Mesothelial cell of epicardium (in vitro differentiated cells): ENCODE measurements at places on chromosomes 6 and 20. TPM values are rescaled to one million over a fixed set of nuclear protein-coding genes. Genes with fewer than 3 reads are reported as not detected.

GRCh38 chr20:45962031-45962755 is 9.8 kb downstream of the ZNF335 start:
- peak; percentile 11 for DNase-seq

DNA sequence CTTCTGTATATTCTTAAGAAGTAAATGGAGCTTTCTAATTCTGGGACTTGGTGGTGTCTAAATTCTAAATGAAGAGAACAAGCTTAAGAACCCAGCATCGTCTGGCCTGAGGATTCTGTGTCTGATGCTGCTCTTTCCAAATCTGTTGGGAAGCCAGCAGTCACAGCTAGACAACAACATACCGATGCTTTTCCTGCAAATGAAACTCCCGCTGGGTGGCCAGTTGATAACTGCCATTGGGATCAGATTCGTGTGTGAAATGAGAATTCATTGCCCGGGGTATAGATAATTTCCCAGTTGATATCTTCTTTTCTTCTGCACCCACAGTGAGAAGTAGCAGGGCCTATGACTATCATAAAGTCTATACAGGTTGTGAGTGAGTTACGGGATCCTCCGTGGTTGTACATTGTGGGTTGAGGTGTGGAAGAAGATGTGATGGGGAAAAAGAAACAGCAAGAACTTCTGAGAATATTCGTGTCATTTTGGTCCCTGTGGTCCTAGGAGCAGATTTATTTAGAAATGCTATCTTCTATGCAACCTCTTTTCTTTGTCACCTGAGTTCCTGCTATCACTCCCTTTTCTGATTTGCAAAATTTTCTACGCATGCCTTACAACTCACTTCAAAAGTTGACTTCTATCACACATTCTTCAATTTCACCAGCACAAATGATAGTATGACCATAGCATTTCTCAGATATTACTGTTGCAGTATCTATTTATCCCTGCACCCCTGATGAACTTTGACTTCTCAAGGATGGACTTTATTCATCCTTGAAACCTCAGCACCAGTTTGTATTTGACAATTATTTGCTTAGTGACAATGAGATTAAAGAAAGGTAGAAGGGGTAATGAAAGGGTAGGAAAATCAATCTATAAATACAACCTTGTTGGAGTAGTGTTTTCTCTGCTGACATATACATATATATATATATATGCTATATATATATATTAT is 10.4 kb downstream of the NOX3 start:
- DNase-seq, result no peak

GRCh38 chr6:71725126-71725470 is 161.3 kb upstream of the RIMS1 start:
- DNase-seq, result no peak

DNA sequence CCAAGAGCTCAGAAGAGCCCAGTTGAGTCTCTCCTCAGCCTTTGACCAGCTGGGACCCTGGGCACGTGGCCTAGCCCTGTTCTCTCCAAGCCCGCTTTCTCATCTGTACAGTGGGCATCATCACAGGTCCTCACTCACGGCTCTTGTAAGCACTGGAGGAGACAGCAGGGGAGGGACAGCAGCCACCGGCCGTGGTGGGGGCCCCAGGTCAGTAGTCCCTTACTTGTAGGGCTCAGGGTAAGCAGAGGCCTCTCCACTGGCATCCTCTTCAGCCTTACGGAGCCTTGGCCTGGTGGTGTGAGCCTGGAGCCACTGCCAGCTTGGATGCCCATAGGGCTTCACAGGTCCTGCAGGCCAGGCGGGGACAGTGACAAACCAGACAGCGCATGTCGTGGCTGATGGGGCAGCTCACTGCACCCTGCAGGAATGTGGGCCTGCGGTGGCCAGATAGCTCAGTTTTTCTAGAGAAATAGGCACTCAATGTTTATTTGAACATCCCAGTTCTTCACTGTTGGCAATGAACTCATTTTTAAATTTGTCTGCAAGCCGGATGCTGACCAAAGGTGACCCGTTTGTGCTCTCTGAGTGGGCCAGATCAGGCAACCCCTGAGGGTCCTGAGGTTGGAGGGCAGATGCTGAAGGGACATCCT is 65.1 kb downstream of the ADNP start:
- DNase-seq, result no peak

- DNase-seq, result no peak
These were observed 102.0 kb downstream of the SMLR1 start for GRCh38 chr6:130929036-130929678.

DNA sequence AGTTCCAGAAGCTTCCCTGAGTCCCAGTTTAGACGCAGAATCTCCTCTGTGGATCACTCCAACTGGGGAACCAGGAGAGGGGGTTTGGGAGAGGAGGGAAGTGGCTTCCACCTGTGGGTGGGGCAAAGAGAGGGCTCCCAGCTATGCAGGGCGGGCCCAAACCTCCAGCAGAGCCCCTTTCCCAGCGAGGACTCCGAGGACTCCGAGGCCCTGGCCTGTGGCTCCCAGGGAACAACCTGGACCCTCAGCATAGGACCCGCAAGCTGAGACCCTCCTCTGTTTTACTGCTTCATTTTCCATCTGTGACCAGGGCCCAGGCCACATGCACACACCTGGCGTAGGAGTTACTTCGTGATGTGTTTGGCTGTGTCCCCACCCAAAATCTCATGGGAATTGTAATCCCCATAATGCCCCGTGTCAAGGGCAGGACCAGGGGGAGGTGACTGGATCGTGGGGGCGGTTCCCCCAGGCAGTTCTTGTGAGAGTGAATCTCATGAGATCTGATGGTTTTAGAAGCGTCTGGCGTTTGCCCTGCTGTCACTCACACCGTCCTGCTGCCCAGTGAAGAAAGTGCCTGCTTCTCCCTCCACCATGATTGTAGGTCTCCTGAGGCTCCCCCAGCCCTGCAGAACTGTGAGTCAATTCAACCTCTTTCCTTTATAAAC is 27.9 kb downstream of the NTSR1 start:
- no peak for DNase-seq

DNA sequence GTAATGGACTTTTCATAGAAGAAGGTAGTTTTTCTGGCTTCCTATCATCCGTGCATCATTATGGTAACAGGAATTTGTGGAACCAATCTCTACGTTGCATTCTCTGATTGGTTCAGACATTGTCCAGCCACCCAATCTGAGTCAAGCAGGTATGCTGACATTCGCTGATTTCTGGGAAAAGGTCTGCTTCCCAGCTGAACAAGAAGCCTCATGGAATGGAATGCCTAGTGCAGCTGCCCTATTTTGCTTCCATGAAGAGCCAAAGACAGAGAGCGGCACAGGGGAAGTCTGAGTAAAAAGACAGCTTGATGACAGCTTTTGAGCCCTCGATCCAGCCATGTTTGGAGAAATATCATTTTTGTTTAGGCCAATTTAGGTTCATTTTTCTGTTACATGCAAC is 38.5 kb upstream of the TXLNB start:
- no peak for DNase-seq

DNA sequence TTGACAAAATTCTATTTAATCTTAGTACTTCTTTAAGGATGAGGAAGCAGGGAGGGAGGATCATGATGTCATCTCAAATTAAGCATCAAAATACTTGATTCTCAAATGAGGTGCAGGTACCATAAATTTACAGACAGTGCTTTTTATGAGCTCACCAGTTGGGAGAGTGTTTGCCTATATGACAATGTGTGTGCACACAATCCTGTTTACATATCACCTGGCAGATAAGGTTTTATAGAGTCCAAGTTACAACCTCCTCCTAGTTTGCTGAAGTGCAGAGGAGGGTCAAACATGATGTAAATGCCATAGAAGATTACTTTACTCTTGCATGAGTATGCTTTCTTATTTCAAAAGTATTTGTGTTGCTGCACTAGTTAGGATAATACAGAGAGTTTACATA is 6.4 kb downstream of the ATXN1 start:
- no peak for DNase-seq

DNA sequence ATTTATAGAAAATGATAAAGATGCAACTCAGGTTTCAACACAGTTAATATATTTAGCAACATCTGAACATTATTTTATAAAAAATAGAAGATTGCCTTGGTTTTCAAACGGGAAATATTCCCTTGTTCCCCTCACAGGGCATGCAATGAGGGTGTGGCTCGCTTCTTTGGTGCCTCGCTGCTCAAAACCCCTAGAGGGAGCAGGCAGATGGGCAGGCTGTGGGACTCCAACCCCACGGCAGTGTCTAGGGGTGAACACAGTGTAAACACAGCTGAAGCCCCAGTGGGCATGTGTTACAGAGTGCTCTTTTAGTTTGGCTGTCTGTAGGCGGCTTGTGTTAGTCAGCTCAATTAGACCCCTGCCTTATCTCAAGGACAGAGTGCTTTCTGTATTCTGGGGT is 560.8 kb upstream of the IMPG1 start:
- no peak for DNase-seq

GRCh38 chr6:14975471-14975817 is 270.4 kb upstream of the JARID2 start:
- no peak for DNase-seq

GRCh38 chr20:53343448-53343847 is 250.2 kb downstream of the ZNF217 start:
- no peak for DNase-seq

GRCh38 chr20:32277361-32278198 is at the start of gene KIF3B:
KIF3B (plus strand) TSS chr20:32277651; CDS start chr20:32309778, 32,127 bp downstream.
- peak; percentile 71 for DNase-seq

DNA sequence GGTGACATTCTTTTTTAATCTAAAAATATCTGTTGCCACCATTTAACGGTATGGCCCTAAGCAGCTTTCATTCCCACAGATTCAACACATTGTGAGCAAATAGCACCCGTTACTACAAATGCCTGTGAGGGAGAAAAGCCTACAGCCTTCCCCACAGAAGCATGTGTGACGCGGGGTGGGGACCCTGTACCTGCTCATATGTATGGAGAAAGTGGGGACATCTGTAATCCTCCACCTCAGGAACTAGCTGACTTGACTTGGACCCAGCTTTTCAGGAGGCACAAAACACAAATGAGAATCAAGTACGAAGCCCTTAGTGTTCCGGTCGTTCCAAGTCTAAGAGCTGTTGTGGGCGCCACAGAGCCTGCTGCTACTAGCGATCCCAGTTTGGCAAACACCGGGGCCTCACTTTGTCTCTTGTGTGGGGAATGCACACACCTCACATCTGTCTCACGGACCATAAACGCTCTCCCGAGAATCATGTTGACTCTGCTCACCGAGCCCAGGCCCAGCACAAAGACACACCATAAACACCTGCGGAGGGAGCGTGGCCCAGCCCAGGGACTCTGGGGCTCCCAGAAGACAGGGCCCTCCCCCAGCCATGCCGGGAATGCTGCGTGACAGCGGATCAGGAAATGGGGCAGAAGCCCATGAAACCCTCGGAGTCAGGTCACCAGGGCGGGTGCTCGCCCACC is 21.6 kb downstream of the DLL1 start:
- DNase-seq, result no peak

DNA sequence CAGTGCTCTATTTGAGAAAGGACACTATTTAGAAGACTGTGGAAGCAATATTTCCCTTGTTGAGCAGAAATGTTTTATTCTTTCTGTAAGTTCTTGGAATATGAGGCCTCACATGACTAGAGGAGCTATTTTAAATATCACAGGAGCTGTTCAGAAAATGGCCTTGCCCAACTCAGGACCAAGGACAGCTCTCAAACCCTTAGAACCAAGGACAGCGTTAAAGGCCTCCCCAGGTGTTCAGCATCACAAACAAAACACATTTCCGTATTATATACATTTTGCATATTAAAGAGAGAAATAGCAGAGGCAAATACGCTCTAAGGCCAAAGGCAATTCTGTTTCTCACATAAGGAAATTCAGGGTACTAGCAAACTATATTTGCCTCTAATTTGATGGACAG is 631.4 kb downstream of the CDH26 start:
- no peak for DNase-seq

GRCh38 chr6:103119056-103119455 is 1725.5 kb downstream of the GRIK2 start:
- DNase-seq, result no peak

- DNase-seq, result no peak
These were observed 24.9 kb downstream of the SASH1 start for GRCh38 chr6:148367411-148368024.

DNA sequence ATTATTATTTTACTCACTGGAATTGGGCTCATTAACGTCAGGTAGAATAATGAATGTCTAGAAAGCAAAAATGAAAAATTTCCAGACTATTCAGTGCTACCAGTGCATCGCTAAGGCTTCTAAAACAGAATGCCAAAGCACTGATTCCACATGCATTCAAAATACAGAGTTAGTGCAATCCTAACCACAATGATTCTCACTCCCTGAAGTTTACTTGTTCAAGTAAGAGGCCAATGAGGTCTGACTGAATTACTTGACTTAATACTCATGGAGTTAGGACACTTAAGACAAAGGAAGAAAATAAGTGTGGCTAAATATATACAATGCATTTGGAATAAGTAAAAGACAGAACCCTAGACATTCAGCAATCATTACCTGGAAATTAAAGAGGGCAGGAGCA is 220.5 kb downstream of the PKHD1 start:
- DNase-seq, result no peak

DNA sequence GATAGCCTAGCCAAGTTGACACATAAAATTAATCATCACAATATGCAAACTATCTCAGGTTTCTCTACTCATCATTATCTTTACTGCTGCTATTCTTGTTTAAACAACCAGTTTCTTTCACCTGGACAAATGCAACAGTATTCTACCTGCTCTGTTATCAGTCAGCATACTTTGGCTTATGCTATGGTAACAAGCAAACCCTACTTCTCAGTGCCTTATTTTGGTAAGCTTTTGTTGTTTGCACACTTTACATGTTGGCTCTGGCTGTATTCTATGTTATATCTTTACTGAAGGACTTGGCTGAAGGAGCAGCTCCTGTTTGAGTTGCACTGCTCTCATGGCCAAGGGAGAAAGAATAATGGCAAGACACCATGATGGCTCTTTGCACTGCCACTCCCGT is 463.1 kb downstream of the EPM2A start:
- DNase-seq, result no peak

- DNase-seq, result no peak
These were observed 227.1 kb downstream of the SLC35F1 start for GRCh38 chr6:118134206-118134605.

DNA sequence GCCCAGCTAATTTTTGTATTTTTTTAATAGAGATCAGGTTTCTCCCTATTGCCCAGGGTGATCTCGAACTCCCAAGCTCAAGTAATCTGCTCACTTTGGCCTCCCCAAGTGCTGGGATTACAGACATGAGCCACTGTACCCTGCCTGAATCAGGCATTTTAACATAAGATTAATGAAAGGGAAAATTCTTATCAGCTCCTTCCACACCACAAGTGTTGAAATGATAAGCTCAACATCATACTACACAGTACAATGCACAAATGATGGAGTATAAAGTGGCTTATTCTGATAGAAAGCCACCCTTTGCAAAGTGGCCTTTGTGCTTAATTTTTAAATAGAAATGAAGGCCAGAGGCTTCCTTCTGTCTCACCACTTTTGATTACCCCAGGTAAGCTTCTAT is 71.3 kb upstream of the MCHR2 start:
- no peak for DNase-seq

GRCh38 chr6:112215488-112216284 is 38.7 kb downstream of the LAMA4 start:
- no peak for DNase-seq

- DNase-seq, result no peak
These were observed 642.0 kb downstream of the PRKN start for GRCh38 chr6:162085561-162085960.

The CST2 gene
- 1.2 to 1.7 TPM (median 1.5 TPM) in 3 replicates for total RNA-seq

The MATN4 gene
- total RNA-seq, result 0.11 TPM in 1 of 3 replicates, not detected in the others

The DYNLT2 gene
- total RNA-seq, result 1.7 to 2.7 TPM (median 2.4 TPM) in 3 replicates

The SNHG17 gene
- total RNA-seq, result 49.4 to 54.0 TPM (median 51.1 TPM) in 3 replicates

The MCCD1 gene
- not detected in 3 replicates for total RNA-seq

The SIRT5 gene
- total RNA-seq, result 21.1 to 23.6 TPM (median 21.5 TPM) in 3 replicates

The NR2E1 gene
- not detected in 3 replicates for total RNA-seq

The HLA-G gene
- total RNA-seq, result 0.29 to 0.70 TPM (median 0.56 TPM) in 3 replicates

The MUCL3 gene
- total RNA-seq, result not detected in 3 replicates

The NOX3 gene
- total RNA-seq, result not detected in 3 replicates

The SLC24A3 gene
- total RNA-seq, result 3.2 to 3.3 TPM (median 3.3 TPM) in 3 replicates

The GGTLC1 gene
- not detected in 3 replicates for total RNA-seq

The GPLD1 gene
- 4.2 to 4.8 TPM (median 4.7 TPM) in 3 replicates for total RNA-seq
